ENCODE measurements at places on chromosomes 11 and 22.

DNA sequence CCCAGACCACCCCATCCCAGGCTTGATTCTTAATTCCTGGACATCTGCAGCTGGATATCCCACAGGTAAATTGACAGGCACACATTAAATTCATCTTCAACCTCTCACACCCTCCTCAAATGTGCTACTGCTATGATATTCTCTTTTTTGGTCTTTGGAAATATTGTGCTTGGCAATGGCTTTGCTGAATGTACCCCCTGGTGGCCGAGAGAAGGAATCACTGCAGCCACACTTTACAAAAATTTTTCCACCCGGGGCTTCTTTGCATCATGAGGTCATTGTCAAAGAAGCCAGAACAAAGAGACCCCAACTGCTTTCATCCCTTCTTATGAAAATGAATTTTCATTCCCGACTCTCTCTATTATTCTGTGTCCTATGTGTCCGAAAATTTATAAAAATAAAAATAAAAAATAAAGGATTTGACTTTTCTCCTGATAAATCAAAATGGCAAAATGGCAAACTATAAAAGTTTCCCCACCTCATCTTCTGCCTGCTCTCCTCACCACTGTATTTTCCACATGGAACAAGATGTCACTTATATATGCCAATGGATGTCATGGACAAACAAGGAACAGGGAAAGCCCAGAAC is 15.0 kb upstream of the CYB5R2 start:
- no peak for DNase-seq

- no peak for DNase-seq
Measured at GRCh38 chr11:87803748-87804147, 371.5 kb downstream of the RAB38 start.

GRCh38 chr11:69485337-69486041 is 4.0 kb downstream of the LINC01488 start:
- no peak for DNase-seq

DNA sequence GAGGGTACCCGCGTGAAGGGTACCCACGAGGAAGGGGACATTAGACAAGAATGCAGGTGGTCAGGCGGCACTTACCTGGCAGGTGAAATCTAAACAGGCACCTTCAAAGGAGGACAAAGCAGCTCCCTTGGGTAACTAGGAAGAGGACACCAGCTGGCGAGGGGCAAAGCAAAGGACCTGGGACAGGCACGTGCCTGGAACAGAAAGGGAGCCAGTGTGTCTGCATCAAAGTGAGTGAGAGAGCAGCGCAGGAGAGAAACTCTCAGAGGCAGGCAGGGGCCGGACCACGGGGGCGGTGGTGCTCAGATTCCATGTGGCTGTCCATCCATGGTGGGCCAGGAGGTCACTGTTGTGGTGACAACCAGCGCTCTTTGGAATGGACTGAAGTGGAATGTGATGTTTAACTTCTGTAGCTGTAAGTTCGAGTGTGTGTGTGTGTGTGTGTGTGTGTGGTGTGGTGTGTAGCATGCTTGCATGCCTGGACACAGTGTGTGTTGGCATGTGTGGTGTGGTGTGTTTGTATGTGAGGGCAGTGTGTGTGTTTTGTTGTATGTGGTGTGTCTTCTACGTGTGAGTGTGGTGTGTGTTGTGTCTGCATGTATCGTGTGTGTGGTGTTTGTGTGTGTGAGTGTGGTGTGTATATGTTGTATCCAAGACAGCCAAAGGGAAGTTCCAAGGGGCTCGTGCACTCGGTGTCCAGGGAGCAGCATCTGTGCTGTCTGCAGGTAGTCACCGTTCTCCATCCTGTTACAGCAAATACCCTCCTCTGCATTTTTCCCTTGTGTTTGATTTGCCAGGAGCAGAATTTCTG is 86.4 kb downstream of the CDKN1C start:
- DNase-seq: no peak

- DNase-seq: no peak
Measured at GRCh38 chr22:48522271-48522670, 1305.4 kb downstream of the BRD1 start.

- DNase-seq: no peak
Measured at GRCh38 chr11:114099392-114100178, 40.1 kb downstream of the ZBTB16 start.

DNA sequence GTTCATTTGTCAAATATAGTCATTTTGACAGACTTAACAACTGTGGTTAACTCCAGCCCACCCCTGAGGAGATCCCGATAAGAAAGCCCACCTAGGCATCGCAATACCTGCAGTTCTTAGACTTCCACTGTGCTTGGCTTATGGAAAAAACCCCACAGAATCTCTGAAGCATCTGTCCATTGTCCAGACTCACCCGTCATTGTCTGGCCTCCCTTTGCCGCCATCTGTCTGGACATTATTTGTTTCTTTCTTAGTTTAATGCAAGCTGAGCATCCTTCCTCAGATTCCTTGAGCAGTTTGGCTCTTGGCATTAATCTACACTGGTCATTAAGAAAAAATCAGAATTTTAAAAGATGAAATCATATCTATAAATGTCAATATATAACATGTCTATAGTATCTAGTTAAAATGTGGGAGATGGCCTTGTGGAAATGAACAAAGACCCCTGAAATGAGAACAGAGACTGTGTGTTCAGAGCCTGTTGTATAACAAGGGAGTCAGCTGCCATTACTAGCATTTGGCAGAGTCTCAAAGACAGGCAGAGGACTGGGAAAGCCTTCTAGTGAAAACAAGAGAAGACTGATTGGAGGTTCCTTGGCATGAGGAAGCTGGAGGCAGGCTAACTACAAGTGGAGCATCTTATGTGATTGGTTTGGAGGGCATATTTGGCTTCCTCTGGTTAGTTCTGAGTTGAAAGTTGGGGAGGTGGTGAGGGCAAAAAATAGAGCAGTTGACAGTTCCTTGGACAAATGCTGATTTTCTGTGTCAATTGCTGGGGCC is 80.4 kb downstream of the SPON1 start:
- no peak for DNase-seq

DNA sequence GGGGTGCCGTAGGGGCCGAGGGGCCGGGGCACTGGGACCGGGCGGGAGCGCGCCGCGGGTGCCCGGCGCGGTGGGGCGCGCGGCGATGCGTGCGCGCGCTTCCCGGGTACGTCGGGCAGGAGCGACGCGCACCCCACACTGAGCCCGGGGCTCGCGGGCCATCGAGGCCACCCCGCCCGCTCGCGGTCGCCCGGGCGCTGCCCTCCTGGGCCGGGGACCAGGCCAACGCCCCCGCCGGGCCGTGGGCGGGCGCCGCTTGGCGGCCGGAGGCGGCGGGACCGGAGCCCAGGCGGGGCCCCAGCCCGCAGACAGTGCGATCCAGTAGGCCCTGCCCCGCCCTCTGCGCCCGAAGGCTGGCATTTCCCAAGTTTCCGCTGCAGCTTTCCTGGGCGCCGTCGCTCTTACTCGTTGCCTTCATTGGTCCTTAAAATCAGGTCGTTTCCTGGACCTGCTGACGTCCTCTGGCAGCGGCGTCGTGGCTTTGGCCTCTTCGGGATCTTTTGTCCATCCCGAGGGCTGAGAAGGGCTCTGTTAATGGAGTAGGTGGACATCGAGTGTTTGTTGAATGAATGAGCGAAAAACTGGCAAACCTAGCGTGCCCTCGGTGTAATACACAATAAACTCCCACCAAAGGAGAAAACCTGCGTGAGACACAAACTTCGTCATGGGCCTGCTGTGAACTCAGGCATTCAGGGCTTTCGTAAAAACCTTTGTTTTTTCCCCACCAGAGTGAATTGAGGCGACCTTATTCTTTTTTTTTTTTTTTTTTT is 638 bp downstream of the PARVA start:
- DNase-seq: no peak

All from naive thymus-derived CD4-positive, alpha-beta T cell (primary cell).